ENCODE measurements at places on chromosomes 16 and 17. TPM values are rescaled to one million over a fixed set of nuclear protein-coding genes. Genes with fewer than 3 reads are reported as not detected.

WNT9B gene
- not detected for total RNA-seq

METTL2A gene
- 16.7 TPM for total RNA-seq

CD300A gene
- total RNA-seq, result not detected

RCVRN gene
- total RNA-seq, result under 0.01 TPM

TRPV3 gene
- total RNA-seq, result 1.0 TPM

DUXB gene
- total RNA-seq, result not detected
